ENCODE measurements at places on chromosomes 1 and 21.
A peak's percentile ranks its signal among the peaks of the same experiment; 100 is the strongest.

- no peak for DNase-seq
Observed at GRCh38 chr1:206521127-206521526, 13.8 kb downstream of the RASSF5 start.

- no peak for DNase-seq
Observed at GRCh38 chr1:186094172-186094571, 280.9 kb downstream of the TPR start.

GRCh38 chr1:1161683-1162079 is 12.0 kb upstream of the TTLL10 start:
- no peak for DNase-seq

DNA sequence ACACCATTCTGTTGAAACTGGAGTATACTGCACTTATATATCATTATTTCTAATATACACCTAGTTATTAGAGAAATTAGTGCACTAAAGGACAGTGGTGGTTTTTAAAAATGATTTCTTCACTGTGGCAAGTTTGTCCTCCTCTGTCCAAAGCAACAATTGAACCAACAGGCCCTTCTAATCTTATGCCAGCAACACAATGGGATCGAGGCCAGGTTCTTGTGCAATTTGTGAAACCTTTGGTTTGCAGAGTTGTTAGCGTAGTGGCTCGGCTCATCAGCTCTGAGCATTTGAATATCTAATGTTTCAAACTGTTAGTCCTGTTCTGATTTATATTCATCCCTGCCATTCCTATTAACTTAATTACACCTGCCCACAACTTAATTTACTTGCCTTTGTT is 9.9 kb upstream of the LRRC39 start:
- peak; percentile 29 for DNase-seq

DNA sequence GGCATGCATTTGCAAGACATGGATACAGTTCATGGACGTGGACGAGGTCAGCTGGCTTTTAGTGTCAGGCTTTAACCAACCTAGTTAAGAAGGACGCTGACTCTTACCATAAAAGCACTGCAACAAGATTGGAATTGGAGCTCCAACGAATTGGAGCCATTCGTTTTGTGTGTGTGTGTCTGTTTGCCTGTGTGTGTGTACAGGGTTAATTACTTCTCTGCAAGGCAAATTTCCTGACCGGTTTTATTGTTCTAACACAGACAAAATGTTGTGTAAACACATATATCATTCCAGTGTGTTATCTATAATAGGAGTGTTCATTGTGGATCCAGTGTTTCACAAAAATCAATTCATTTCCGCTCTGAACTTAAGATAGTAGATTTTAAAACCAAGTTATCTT is 7.9 kb downstream of the ITSN1 start:
- no peak for DNase-seq

DNA sequence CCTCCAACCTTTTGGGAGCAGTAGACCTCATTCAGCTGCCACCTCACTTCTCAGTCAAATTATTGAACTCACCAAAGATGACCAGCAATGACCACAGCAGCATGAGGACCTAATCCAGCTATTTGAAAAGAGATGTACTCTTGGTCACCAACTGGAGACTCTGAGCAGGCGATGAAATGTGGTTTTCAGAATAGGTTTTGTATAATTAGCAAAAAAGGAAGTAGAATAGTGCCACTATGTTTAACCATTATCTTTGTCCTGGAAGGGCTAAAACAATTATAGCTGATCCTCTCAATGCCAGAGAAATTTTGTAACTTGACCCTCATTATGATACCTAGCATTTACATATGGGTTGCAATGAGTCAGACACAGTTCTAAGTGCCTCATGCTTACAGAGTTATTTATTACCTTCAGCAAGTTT is at the start of gene FCRL2:
Gene FCRL2 (minus strand): TSS at position 162 of the 421 bp plus-strand sequence. CDS start 59 bp downstream, at position 103.
- DNase-seq, result no peak

GRCh38 chr1:224069138-224069537 is 44.8 kb upstream of the FBXO28 start:
- no peak for DNase-seq

DNA sequence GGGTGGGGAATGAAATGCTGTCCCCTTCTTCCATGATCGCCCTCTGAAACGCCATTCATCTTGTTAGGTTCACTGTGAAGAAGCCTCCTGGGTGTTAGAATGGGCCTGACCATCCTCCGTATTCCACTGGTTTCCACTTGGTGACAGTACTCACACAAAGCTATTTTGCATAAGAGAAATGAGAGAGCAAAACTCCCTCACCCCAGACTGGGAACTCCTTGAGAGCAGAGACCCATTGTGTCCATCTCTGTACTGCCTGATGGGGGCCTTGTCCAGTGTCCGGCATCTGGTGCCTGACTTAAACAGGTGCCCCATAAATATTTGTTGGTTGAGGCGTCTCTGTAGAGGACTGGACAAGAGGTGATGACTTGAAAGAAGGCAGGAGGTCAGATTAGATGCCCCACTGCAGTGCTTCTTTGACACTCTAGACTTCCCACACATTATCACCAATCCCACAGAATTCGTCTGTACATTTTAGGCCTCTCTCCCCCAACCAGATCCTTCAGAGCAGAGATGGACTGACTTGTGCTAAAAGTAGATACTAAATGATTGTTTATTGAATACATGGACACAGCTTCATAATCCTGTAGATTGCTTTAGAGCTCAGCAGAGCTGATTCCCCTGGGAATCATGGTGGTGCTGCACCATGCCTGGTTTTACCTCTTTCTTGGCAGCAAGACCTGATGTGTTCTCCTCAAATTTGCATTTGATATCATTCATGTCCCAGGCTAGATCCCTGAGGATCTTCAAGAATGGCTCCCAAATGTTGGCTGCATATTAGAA is 22.4 kb upstream of the KCNA2 start:
- DNase-seq, result no peak

GRCh38 chr21:32757804-32758203 is 13.8 kb downstream of the PAXBP1 start:
- DNase-seq, result no peak

- no peak for DNase-seq
Observed at GRCh38 chr1:78104322-78104721, 58.6 kb downstream of the GIPC2 start.

DNA sequence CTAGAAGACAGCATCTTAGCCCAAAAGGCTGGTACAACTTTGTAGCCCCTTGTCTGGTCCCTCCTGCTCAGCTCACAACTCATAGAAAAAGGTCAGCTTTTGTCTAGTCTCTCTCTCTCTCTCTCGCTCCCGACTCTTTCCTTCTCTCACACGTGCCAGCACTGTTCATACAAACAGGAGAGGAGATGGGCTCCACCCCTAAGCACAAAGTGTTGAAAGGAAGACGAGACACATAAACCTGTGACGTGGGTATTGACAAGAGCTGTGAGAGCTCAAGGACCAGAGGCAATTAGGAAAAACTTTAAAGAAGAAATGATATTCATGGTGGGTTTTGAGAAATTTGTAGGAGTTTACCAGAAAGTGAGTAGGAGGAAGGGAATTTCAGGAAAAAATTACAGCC is 23.6 kb upstream of the KCNC4 start:
- no peak for DNase-seq

DNA sequence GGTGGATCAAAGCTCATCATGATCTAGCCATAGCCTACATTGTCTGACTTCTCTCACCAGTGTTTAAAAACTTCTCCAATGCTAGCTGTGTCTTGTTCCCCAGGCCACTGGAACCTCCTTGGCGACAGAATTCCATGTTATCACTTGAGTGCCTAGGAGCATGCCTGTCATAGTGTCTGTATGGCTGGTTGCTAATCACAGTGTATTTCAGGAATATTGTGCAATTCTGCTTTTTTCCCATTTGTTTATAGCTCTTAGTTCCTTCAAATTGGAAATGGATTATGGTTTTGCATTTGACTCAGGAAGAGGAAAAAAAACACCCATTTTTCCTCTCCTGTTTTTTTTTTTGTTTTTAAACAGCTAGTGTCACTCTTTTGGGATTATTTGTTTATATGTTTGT is 25.5 kb downstream of the ROR1 start:
- DNase-seq, result no peak

GRCh38 chr1:12540580-12541273 is 77.3 kb downstream of the DHRS3 start:
- no peak for DNase-seq

DNA sequence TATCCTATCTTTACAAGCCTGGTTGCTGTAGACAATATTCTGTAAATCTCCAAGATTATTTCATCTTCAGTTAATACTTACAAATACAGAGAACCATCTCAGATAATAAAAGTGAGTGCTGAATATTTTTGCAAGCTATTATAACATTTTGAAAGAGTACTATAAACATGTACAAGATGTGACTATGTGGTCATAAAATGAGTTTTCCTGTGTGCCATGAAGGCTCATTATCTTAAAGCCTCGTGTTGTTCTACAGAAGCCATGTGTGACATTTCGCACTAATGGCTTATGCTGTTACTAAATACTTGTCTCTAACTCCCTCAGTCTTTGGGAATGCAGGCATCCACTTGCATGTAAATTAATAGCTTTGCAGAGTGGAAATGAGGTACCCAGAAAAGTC is 48.3 kb downstream of the SAMSN1 start:
- DNase-seq, result no peak

GRCh38 chr1:173392895-173393658 is 84.1 kb upstream of the PRDX6 start:
- peak; percentile 19 for DNase-seq

DNA sequence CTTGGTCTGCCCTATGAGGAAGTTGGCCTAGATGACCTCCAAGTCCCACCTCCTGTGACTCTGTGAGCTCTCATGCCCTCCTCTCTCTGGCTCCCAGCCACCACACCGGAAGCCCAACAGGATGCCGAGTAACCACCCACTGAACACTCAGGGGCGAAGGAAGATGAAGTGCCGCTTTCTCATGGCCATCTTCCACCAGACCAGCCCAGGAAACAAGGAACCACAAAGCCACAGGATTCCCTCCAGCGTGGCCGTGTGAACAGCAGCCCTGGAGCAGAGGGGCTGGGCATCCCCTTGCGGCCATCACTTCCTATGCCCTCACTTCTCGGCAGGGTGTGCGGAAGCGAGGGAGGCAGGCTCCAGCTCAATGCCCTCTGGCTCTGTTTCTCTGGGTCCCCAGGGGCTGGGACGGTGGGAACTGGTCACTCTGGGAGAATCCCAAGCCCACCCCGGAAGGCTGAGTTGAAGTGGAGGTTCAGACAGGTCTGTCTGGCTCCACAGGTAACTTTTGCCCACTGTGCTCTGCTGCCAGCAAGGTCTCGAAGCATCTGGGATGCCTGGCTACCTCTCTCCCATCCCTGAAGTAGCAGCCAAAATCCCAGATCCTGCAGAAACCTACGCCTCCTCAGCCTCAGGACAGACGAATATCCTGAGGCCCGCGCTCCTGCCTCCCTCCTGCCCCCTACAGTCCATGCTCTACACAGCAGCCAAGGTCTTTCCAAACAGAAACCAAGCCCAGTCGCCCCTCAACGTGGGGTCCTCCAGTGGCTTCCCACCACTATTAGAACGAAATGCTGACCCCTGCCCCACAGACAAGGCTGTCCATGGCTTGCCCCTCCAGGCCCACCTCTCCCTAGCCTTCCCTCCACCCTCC is 44.2 kb upstream of the ECE1 start:
- no peak for DNase-seq

- no peak for DNase-seq
Observed at GRCh38 chr1:164772635-164773034, 213.7 kb downstream of the PBX1 start.

DNA sequence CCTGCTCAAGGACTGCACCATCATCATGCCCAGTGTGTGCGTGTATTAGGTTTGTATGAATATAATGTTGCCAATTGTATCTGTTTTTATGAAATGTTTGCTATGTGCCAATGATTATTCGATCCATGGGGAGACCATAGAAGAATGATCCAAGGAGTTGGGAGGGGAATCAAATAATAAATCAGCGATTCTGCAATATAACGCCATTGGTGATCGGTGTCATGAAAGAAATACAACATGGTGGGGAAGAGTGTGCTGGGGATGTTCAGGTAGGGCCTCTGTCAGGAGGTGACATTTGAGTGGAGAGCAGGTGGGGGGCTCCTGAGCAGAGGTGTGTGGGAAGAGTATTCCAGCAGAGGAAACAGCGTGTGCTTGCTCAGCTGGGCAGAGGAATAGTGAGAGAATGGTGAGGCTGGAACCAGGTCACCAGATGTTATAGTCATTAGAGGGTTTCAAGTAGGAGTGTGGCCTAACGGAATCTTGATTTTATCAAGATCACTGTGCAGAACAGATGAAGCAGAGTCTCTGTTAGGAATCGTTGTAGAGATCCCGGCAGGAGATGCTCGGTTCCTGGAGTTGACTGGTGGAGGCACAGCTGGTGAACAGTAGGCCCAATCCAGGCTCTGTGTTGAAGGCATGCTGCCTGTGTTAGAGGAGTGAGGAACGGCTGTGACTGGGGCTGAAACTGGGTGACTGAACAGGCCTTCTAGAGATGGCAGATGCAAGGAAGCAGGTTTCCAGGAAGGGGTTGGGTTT is 2.9 kb upstream of the ZNF496 start:
- DNase-seq, result no peak

DNA sequence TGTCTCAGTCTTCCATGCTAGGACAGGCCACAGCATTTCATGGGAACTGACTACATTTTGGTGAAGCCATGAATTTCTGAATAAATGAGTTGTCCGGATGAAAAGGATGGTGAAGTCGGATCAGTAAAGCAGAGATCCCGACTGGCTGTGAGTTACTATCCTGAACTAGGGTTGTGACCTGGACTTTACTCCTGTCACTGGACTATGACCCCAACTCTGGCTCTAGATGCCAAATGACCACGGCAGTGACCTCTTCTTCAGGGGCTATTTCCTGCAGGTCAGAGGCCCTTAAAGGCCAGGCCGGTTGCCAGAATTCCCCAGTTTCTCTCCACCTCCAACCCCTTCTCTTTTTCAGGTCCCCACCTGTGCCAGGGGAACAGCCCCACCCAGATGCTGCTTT is 1.7 kb upstream of the NECTIN4 start:
- DNase-seq, result no peak

DNA sequence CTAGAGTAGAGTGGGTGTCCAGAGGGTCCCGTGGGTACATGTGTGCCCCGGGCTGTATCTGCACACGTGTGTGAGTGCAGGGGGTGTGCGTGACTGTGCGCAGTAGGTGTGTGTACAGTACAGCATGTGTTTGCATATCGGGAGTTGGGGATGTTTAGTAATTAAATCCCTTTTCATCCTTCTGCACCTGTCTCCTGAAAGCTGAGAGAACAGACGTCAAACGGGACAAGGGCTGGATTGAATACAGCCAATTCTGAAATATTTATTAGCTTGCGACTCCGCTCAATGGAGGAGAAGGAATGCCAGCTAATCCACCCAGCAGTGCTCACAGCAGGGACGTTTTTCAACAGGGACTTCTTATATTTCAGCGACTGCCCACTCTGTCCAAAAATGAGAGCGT is 44.7 kb upstream of the CASZ1 start:
- DNase-seq, result no peak

- no peak for DNase-seq
Observed at GRCh38 chr1:212962509-212962908, 12.2 kb downstream of the VASH2 start.

GRCh38 chr1:82464362-82465001 is 663.7 kb downstream of the ADGRL2 start:
- DNase-seq, result peak; percentile 15

GRCh38 chr1:111191496-111191895 is 8.9 kb downstream of the DENND2D start:
- DNase-seq, result no peak

- no peak for DNase-seq
Observed at GRCh38 chr1:245869847-245870246, 637.2 kb downstream of the SMYD3 start.

GRCh38 chr1:168121401-168122011 is 15.2 kb downstream of the GPR161 start:
- peak; percentile 3 for DNase-seq
